Esophagus muscularis mucosa (tissue), 4 donors: ENCODE measurements at places on chromosomes 7 and 10. TPM values are rescaled to one million over a fixed set of nuclear protein-coding genes. Genes with fewer than 3 reads are reported as not detected.

- DNase-seq, result no peak
These were observed 232.6 kb upstream of the HABP2 start for GRCh38 chr10:113320211-113320610.

CLEC2L gene
- not detected for total RNA-seq

CHAT gene
- 0.17 TPM for total RNA-seq

DNA sequence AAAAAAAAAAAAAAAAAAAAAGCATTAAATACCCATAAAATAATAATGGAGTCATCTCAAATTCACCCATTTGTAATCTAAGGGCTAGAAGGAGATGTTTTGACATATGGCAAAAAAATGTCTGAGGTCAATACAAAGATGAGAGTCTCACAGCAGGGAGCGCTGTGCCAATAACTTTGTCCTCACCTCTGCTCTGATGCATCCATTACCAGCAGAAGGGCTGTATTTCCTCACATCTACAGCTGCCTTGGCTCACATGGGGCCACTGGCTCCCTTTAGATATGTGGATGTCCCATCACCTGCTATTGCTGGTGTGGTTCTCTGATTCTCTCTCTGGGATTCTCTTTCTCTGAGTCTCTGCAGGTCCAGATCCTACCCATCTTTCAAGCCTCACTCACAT is 90.3 kb upstream of the FAM133B start:
- DNase-seq, result no peak

GBX1 gene
- not detected for total RNA-seq

DNA sequence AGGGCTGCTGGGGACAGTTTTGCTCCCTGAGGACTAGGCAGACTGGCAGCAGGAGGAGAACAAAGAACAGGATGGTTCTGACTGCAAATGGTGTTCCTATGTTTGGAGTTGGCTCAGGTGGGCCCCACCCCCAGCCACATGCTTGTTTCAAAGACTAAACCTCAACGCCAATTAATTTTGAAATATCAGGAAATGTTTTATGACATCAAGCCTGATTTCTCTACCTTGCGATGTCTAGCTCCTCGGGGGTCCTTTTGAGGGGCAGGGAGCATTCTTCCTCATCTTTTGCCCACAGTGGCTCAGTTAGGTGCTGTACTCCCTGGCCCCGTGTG is 4.1 kb upstream of the MYH16 start:
- no peak for DNase-seq

DNA sequence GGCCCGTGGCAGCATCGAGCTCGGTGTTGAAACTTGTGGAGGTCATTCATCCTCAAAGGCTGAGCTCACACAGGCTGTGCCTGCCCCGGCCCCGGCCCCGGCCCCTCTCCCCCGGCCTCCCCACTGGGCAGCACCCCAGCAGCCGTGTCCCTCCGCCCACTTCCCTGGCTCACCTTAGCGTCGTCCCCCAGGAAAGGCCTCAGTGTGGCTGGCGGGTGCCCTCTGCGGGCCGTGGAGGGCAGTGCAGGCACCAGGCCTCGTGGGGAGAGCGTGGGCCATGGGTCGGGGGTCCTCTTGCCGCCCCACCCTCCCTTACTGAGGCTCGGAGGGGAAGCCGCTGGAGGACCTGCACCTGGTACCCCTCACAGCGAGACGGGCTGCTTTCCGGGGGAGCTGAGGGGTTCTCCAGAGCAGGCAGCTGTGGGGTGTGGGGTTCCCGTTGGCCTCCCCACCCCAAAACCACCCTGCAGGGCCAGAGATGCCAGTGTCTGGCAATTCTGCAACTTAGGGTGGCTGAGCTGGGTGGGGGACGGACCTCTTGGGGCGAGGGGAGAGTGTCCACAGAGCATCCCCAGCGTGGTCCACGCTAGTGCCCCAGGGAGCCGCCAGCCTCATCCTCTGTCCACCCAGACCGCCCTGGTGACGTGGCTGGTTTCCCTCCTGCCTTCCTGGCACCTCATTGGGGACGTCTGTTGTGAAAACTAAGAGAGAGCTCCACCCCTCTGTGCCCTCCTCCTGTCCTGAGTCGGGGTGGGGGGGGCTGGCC is 44.2 kb upstream of the DPYSL4 start:
- no peak for DNase-seq

OR9A2 gene
- not detected for total RNA-seq

GRCh38 chr7:122520971-122521555 is 177.9 kb downstream of the RNF133 start:
- DNase-seq, result no peak

DNA sequence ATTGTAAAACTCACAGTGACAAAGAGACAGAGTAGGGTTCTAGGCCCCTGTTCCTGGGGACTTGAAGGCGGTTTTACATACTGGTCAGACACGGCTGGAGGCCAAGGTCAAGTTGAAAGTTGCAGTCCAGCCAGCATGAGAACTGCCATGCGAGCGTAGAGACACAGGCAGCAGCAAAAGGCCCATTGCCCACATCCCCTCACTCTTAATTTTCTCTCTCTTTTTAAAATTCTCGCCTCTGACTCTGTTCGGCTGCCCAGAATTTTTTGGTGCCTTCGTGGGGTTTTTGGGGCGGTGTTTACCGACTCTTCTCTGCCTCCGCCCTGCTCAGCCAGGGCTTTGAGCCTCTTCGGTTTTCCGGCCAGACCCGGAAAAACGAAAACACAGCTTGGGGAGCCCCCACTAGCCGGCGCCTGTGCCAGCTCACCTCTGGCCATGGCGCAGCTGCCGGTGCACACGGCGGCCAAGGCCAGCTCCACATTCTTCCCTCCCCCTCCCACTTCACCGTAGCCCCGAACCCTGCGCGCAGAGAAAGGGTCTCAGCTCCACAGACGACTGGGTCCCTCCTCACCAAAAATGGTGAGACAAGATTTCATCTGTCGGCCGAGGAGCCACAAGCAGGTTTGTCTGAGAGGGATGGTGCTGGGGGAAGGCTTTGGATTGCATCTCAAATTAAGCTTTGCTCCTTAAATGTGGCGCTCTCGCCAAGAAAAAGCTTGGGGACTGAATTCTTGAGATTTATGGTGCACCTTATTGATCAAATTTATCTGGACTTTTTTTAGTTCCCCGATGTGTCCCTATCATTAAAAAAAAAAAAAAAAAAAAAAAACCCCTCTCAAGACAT is 2.3 kb upstream of the HOXA13 start:
- no peak for DNase-seq

OR2A1 gene
- not detected for total RNA-seq

DNA sequence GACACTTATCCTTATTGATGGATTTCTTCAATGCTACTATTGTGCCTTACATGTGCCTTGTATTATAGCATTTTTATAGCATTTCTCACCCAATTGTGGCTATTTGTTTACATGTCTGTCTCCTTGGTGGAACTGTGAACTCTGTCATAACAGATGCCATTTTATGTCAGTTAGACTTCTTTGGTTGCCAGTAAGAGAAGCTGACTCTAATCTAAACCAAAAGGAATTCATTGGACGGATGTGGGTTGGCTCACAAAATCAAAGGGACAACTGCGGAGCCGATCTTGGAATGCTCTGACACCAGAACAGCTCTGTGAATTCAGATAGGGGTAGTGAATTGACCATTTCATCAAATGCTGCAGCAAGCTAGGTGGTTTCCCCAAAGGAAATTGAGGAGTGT is 15.0 kb downstream of the GARIN1A start:
- DNase-seq, result no peak

DNA sequence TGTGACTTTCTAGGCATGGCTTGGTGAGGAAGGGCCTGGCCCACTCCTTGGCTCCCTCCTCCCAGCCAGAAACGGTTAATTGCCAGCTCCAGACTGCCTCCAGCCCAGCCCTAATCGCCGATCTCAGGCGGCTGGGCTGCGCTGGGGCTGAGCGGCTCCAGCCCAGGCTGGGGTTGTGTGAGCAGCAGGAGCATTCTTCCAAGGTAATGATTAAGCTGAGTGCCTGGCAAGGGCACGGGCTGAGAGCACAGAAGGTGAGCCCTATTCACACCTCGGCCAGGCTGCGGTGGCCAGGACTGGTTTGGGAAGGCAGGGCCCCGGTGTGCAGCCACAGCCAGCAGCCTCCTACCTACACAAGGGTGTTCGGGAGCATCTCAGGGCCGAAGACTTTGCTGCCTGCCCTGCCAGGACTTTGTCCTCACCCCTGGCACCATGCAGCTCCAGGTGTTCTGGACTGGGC is at the start of gene TMEM72:
TSS of gene TMEM72 (plus strand) at position 257 of the 460 bp plus-strand sequence. CDS start at position 433, 176 bp downstream.
- DNase-seq, result no peak

VWDE gene
- not detected for total RNA-seq

DNA sequence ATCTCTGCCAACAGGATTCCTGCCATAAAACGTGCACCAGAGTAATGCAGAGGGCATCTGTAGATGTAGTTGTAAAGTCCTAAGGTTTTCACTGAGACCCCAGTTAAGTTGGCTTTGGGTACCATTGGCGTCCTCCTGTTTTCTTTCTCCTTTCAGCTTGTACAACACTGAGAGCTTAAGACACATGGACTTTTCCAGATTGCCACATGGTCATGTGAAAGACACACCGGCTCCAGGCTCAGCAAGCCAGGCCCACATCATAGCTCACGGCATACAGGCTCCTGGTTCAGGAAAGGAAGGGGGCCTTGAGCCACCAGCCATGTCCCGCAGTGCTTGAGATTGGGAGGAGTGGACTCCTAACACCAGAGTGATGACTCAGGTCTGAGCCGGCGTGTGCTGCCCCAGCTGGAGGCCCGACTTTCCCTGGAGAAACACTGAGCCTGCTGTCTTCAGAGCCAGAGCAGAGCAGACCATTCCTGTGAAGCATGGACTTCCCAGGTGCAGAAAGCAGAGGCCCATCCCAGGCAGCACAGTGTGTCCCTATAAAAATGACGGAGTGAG is 252.7 kb downstream of the PRPF18 start:
- DNase-seq, result no peak

- DNase-seq, result no peak
These were observed 81.1 kb downstream of the PALS2 start for GRCh38 chr7:24654305-24654704.

DNA sequence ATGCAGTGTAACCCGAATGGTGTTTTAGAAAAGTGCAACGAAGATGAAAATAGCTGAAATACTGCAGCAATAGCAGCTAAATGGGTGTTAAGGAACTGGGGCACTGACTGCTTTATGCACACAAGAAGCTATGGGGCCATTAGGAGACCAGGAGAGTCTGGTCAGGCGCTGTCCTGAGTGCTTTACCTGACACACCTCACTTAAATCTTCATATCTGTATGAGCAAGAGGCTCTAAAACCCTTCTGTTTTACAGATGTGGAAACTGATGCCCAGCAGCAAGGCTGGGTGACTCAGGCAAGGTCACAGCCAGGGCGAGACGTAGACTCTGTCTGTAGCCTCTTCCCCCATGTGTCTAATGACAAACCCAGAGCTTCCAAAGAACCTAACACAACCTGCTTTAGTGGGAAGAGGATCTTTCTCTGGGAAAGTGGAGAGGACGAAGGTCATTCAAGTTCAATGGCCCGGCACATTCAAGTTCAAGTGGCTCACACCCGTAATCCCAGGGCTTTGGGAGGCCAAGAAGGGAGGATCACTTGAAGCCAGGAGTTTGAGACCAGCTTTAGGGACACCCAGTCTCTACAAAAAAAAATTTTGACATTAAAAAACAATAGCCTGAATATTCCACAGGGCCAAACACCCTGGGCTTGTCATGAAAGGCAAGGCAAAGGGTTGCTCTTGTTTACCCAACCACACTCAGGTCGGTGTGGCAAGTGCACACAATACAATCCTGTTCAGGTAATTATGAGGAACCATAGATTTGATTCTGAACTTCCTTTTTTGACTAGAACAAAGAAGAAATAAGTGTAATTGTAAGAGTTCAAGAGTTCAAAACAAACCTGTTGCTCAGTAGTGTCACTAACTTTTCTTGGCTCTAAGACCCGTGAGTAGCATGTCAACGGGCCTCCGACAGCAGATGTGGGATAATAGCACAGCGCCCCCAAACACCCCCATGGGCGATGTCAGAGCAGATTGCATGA is 53.7 kb upstream of the KLF6 start:
- DNase-seq, result no peak

DNA sequence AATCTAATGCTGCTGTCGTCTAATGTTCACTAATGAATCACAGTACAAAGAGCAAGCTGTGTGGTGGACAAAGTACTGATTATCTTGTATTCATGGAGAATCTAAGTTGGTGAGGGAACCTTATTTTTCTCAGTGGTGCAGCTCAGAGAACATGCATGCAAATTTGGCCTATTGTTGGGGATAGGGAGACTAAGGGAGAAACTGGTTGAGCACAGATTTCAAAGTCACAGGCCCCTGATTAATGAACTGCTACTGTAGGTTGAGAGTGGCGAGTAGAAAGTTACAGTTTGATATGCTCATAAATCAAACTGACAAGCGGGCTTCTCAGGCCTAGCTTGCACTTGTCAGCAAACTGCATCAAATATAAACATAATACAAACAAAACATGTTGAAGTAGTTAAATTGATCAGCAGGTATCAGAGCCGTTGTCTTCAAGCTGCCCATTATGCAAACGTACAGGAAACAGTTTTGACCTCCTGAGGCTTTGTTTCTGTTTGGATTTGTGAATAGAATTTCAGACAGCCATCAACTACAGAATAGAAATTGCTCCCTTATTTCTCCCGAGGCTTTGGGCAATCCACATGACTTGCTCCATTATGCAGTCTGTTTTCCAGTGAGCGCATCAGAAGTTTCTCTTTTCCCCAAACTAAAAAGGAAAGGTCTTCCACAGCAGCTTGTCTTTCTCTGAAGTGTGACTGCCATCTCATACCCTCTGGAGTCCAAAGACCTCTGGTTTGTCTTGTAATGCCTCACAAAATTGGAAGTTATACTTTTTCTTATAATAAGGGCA is 215.8 kb downstream of the FOXP2 start:
- DNase-seq, result no peak

AGAP4 gene
- 7.5 TPM for total RNA-seq

DNA sequence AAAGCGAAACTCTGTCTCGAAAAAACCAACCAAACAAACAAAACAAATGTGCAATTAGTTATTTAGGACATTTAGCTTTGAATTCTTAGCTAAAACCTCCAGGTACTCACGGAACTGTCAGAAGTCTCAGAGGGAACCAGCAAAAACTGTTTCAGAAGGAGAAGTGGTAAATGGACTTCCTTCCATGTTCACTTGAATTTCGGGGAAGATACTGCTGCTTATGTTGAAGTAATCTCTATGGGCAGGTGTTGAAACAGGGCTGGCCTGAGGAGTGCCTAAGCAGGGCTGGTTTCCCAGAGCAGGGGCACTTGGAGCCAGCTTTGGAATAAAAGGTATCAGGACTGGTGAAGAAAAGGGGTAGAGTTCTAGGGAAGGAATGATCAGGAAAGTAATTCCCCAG is 2.4 kb upstream of the EXOC6 start:
- DNase-seq, result no peak

DNA sequence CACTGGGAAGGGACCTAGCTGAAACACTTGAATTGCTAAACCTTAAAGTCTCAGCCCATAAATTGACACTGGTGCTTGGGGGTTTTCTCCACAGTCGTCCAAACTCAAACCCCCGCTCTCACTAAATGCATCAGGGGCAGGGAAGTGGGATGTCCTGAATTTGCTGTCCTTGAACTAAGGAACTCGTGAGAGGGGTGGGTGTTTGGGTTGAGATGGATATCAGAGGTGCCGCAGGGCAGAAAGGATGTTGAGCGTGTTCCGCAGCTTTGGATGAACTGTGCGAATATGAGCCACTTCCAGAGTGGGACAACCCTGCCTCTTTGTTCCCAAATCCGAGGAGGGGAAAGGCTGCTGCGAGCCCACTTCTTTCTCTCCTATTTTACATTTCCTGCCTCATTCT is 90.3 kb upstream of the LYZL2 start:
- DNase-seq, result no peak
